Osteocyte (in vitro differentiated cells): ENCODE measurements at places on chromosomes 1 and 21. TPM values are rescaled to one million over a fixed set of nuclear protein-coding genes. Genes with fewer than 3 reads are reported as not detected.

DNA sequence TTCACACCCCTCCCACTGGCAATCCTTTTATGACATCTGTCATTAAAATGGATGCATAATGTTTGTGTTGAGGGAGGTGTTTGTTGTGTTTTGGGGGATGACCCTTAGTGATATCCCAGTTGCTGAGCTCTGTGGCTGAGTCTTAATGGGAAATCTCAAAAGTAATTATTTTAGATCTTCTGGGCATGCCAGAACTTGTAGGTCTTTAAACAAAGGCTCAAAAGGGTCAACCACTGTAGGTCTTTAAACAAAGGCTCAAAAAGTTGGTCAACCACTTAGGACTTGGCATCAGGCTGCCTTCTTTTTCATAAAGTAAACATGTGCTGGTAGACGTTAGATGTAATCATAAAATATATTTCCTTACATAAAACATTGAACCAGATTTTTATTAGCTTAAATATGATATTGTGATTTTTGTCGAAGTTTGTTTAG is 78.0 kb downstream of the CDC14A start:
- no peak for DNase-seq

DNA sequence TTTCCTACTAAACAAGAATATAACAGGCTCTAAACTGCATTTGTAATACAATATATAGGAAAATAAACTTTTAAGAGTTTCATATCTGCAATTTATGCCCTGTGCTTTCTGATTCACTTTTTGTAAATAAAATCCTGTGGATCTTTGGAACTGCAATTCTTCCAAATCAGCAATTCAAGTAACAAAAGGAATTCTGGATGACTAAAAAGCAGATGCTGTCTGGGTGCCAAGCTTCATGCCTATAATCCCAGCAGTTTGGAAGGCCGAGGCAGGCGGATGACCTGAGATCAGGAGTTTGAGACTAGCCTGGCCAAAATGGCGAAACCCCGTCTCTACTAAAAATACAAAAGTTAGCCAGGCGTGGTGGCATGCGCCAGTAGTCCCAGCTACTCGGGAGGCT is 6.3 kb downstream of the NME7 start:
- no peak for DNase-seq

GRCh38 chr1:154877370-154877974 is 7.4 kb upstream of the KCNN3 start:
- DNase-seq, result no peak

DNA sequence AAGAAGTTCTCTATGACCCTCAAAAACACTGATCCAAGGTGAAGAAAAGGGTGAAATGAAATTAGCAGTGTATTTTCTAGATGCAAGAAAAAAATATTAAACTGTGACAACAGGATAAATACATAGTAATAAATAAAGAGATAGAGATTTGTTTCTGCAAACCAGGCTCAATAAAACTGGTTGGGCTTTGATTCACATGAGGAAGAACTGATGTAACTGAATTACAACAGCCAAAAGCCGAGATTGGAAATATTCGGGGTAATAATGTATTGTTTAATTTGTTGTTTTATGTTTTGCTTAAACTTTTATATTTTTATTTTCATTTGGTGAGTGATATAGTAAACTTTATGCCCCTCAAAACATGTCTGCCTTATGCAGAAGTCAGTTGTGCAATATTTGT is 285.0 kb downstream of the BRINP3 start:
- no peak for DNase-seq

DNA sequence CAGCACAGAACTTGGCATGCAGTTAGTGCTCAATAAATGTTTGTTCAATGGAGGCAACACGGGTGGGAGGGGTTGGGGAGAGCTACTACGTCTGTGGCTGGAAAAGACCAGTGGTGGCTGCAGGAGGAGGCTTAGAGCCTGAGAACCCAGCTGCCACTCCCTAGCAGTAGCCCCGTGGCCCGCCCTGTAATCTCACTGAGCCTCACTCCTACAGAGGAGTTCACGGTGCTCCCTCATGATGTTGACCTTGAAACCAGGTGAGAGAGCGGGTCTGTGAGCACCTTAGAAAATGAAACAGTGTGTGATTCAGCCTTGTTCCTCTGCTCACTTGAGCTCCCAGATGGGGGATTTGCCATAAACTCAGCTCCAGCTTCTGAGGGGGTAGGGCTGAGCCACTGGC is 299.6 kb downstream of the NPHP4 start:
- DNase-seq, result no peak

Gene ARHGEF19
- total RNA-seq, result 8.5 and 9.5 TPM in 2 replicates

Gene WNT3A
- not detected in 2 replicates for total RNA-seq

Gene PI4KB
- total RNA-seq, result 66.9 and 74.1 TPM in 2 replicates
